HCT116 (cell line): ENCODE measurements at places on chromosomes 12 and 14.

- no peak for DNase-seq
Observed at GRCh38 chr12:47082796-47083621, 3.2 kb upstream of the AMIGO2 start.

- DNase-seq = no peak
Observed at GRCh38 chr14:35201066-35201465, 78.7 kb downstream of the PRORP start.

DNA sequence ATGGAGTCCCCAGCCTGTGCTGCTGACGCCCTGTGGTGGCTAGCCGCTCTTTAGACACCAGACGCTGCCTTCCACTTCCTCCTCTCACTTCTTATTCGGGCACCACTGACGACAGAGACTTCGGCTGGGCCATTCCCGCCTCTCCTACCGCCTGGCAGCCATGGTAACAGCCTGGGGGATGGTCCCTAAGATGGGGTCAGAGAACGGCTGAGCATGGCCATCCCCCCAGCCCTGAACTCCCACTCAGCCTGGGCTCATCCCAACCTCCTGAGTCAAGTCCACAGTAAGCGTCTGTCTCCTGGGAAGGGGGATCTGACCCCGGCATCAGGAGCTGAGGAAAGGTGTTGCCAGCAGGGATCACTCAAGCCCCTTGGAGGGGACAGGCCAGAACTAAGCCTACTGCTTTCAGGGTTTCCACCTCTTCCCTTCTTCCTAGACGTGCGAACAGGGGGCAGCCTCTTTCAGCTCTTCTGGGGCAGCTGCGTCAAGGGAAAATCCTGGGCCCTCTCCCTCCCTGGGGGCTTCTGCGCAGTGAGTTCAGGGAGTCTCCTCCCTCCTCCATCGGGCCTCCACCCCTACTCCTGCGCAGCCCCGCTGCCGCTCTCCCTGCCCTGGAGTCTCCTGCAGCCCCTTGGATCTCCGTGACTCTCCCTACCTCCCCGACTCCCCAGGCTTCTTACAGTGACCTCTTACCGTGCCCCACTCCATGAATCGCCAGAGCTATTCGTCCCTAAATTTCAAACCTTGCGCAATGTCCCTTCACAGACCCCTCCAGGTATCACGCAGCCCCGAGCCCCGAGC is 643 bp upstream of the TAMALIN start:
- DNase-seq = no peak

GRCh38 chr12:6647083-6647604 is at the start of gene ACRBP:
Gene ACRBP (minus strand): TSS chr12:6647432. CDS start chr12:6647366, 66 bp downstream.
- DNase-seq = no peak

DNA sequence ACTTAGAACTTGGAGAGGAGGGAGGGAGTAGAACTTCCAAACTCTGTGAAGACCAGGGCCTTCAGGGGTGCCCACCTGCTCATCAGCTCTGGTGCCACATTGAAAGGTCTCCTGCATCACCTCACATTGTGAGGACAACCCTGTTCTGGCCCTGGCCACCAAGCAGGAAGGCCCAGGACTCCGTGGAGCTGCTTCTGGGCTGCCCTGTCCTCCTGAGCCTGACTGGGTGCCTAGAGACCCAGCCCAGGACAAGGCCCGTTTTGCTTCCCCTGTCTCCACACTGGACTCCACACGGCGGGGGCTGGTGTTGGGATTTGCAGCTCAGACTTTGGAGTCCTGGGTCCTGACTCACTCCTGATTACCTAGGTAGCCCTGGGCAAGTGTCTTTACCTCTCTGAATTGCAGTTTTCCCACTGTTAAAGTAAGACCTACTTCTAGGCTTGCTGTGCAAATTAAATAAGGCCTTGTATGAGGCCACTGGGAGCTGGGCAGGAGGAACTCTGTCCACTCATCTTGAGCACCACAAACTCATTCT is 12.5 kb upstream of the KRT82 start:
- no peak for DNase-seq
